ENCODE measurements at places on chromosomes 5 and 9.

- no peak for DNase-seq
These were observed 238.3 kb downstream of the NPR3 start for GRCh38 chr5:32949286-32949970.

- DNase-seq, result no peak
These were observed 8.9 kb downstream of the MTRR start for GRCh38 chr5:7877851-7878250.

GRCh38 chr5:165304193-165304827 lies 1798.9 kb downstream of the MAT2B start:
- no peak for DNase-seq

DNA sequence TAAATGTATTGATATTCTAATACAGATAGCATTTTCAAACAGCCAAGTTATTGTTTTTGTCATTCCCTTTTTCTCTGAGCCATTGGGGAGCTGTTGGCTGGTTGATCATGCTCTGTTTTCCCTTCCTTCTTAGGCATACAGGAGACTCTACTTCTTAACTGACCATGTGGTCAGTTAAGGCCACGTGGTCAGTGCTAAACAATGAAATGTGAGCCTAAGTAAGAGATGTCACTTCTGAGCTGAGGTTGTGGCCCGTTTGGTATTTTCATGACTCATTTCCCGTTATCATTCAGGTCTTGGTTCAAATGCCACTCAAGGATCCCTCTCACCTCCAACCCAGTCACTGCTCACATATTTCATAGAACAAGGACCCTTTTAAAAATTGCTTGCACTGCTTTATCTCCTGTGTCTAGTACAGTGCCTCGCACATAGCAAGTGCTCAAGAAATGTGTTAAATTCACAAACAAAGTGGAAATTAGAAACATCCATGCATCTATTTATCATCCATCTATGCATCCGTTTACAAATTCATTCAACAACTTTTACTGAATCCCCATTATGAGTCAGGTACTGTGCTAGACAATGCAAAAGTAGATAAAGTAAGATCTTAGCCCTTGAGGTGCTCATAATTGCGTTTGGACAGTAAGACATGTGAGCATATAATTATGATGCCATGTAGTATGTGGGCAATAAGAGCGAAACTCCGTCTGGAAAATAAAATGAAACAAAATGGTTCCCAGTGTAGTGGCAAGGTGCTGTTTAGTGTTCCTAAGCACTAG lies 50.7 kb downstream of the ARRDC3 start:
- DNase-seq, result no peak

- no peak for DNase-seq
These were observed 77.2 kb upstream of the RAPGEF1 start for GRCh38 chr9:131817073-131817472.

DNA sequence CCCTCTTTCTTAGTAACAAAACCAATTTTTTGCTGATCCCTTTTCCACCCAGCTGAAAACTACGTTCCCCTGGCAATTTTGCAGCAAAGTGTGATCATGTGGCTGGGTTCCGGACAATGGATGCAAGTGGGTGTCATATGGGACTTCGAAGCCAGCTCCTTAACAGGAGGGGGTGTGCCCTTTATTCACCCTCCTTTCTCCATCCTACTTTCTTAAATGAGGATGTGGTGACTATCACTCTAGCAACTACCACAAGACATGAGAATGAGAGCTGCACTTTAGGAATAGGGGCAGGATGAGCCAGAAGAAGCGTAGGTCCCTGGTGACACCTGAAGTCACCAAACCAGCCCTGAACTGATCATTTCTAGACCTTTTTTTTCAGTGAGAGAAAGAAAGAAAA lies 58.9 kb downstream of the IRF1 start:
- no peak for DNase-seq

DNA sequence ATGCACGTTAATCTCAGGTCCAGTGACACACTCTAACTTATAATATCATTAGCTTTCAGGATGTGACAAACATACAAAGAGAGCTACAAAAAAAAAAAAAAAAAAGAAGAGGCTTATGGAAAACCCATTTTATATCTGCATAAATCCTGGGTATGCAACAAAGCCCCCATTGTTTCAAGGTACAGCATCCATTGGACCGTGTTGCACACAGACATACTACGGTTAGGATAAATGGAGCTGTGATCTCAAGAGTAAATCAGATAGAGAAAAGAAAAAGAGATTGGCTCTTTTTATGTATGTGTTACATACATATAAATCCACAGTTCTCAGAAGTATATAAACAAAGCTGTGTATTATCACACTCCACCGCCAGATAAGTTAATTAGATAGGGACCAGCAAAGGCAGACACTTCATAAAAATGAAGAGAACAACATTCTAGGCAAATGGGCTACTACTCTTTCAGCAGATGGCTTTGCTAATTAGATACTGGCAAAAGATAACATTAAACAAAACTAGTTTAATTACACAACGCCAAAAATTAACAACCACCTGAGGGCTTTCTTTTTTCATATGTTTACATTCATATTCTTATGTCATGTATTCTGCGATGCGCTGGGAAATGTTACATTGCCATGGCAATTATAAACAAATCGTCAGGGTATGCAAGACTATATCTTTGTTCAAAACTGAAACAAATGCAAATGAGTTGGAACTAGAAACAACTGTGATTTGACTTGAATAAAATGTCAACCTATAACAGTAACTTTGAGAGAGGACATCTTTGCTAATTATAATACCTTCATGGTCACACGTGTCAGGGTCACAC lies 304.2 kb downstream of the SEMA5A start:
- DNase-seq, result no peak

DNA sequence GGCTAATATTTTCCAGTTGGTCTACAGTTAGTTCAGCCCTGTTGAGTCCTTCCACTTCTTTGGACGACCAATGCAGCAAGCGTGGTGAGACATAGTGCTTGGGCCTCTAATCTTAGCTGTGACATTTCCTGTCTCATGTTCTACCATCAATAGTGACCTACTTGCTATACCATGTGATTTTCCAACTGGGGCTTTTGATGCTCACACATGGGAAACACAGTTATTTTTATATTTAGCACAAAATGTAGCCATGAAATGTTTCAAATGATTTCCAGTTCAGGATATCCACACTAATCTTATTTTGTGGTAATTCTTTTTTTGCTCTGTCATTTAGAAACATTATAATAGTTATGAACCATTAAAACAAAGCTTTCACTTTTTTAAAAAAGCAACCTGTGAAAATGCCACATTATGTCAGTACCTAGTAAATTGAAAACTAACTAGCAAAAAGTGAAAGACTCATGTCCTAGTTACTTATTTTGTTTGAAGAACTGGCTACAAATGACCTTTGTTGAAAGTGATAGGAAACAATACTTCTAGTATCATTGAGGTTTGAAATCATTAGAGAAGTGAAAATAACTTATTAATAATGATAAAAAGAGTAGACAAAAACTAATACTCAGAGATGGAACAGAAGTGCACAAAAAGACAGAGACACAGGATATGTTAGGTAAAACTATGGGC lies 18.3 kb downstream of the MARCHF3 start:
- no peak for DNase-seq

DNA sequence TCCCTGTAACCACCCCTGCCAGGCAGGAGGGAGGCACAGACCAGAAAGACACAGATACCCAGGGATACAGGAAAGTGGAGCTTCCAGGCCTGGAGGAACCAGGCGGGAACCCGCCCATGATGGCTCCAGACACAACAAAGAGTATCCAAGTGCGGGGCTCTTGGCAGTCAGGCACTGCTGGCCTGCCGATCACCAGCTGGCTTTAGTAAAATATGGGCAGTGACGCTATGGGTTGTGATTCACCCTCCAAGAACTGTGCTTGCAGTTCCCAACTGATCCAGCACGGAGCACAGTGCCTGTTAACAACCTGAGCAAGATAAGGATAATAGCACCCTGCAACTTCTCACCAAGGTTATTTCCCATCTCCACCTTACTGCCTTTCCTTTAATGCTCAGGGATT lies 463.3 kb downstream of the IRX1 start:
- DNase-seq, result no peak

GRCh38 chr9:72636621-72637020 lies 115.2 kb downstream of the TMC1 start:
- DNase-seq, result no peak

DNA sequence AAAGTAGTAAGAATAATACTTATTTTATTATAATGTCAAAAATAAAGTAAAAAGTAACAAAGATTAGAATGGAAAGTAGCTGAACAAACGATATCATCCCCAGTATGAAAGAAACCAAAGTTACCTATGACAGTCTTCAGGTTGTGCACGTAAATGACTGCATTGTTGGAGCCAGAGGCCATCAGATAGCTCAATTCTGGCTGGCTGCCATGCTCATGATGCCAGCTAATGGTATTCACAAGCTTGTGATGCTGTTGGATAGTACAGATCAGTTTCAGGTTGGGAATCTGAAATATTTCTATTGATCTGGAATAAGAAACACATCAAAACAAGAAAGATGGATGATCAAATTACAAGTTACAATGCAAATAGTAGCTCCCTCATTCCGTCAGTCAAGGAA lies 21.1 kb downstream of the GEMIN5 start:
- no peak for DNase-seq

DNA sequence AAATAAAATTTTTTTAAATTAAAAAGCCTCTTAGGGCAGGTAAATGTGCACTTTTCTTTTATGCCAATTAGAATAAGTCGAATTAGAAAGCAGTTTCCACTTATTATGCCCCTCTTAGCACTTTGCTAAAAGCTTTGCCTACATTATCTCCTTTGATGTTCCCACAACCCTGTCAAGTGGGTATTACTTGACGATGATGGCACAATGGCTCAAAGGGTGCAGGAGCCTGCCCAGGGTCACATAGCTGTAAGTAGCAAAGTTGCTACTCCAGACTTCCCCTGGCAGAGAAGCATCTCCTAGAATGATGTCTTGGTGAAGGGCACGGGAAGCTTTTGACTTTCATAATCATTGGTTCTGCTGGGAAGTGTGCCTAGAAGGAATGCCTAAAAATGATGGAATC lies 18.4 kb upstream of the IQGAP2 start:
- no peak for DNase-seq

DNA sequence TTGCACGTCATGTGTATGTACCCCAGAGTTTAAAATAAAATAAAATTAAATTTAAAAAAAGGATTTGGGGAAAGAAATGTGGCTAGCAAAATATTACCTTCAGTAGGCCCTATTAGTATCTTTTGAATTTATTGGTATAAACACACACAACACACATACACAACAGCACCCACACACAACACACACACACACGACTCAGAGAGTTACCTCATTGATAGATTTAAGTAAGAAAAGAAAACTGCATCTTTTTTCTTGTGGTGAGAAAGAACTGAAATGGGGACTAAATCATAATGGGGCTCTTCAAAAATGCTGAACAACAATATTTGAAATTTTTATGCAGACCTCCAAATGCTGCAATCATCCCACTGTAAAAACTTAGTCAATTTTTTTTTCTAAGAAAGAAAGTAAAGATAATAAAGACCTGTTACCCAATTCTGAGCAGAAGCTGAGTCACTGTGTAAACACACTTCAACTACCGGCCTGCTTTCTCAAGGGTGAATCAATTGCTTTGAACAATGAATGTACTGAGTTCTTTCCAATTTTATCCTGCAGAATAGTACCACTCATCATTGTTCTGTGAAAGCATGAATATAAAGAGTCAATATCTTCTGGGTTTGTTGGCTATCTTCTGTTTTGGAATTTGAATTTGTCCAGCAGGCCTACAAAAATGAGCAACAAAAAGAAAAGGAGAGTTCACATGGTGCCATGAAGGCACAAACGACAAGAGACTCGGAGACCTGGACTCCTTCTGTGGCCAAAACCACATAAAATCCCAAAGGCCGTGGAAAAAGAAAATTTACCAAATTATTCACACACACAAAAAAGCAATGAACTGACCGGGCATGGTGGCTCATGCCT lies 57.9 kb upstream of the CCNG1 start:
- no peak for DNase-seq

GRCh38 chr9:80796632-80797031 lies 892.7 kb downstream of the TLE1 start:
- DNase-seq, result no peak

GRCh38 chr5:76595755-76596481 lies 27.3 kb downstream of the F2RL2 start:
- no peak for DNase-seq

GRCh38 chr5:120512068-120512467 lies 48.0 kb downstream of the PRR16 start:
- DNase-seq, result no peak

- no peak for DNase-seq
These were observed 247.4 kb downstream of the SMARCA2 start for GRCh38 chr9:2262386-2263071.

DNA sequence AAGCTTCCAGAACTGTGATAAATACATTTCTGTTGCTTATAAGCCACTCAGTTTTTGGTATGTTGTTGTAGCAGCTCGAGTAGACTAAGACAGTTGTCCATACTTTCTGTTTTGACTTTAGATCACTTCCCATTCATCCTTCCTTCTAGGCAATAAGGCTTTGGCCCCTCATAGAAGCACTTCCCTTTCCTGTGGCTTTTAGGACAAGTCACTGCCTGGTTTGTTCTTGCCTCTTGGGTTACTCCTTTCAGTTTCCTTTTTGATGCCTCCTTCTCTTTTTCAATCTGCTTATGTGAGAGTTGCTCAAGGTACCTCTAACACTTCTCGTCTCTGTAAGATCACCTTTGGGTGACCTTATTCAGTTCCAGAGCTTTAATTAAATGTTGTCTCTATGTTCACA lies 72.4 kb upstream of the NTRK2 start:
- no peak for DNase-seq

DNA sequence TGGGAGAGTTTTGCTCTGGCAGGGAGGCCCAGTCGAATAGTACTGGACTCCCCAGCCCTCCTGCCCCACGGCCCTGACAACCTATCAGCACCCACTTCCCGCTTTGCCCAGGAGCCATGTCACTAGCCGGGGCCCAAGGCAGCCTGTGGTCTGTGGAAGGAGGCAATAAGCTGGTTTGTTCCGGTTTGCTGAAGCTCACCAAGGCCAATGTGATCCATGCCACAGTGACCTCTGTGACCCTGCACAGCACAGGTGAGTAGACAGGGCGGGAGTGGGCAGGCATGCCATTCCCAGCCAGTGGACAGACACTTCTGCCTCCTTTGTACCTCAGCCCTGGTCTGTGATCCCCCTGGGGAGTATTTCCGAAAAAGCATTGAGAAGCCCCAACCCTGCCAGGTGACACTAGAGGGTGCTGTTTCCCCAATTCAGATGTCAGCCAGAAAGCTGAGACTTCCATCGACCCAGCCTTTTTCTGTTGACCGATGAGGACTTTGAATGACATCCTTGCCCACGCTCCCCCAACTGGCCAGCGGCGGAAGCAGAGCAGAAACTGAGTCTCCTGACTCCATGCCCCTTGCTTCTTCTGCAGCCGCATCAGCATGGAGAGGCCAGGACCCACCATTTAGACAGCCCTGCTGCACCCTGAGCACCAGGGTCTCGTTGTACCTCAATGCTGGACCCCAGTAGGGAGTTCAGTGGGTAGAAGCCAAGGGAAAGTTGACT lies 9.6 kb downstream of the PCYOX1L start:
- no peak for DNase-seq

GRCh38 chr5:180720486-180720885 lies 19.4 kb downstream of the OR2Y1 start:
- DNase-seq, result no peak

GRCh38 chr5:54753034-54753433 lies 232.4 kb downstream of the ESM1 start:
- DNase-seq, result no peak
